ENCODE measurements at places on chromosomes 7 and 10.

DNA sequence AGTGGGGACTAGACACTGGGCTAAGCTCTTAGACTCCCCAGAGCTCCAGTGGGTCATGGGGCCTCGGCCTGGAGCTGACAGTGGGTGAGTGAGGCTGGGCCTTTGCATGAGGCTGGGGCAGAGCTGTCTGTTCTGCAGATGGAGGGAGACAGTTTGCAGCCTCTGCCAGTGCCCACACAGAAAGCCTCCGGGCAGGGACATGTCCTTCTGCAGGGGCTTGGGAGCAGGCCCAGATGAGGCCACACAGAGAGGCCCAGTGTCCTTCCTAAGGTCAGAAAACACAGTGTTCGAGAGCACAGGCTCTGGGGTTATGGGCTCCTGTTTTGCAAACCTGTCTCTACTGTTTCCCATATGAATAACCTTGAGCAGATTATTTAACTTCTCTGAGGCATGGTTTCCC lies 25.1 kb upstream of the HK1 start:
- DNase-seq, result no peak

DNA sequence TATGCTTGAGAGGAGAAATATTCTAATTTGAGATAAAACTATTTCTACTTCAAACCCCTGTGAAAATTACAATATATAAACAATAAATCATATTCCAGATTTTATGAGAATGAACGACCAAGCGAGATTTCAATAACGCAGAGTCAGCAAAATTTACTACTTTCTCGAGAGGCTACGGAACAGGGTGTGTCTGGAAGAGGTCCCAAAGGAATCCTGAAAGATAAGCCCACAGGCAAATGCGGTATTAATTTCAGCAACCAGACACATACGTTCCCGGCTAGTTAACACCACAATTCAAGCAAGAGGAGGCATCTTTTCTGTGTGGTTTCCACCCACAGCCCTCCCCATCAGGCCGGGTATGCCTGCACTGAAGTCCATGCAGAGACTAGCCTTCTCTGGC lies 26.4 kb downstream of the BEND7 start:
- DNase-seq, result no peak

- DNase-seq, result no peak
These were observed 255.0 kb downstream of the BMPER start for GRCh38 chr7:34160261-34160752.

GRCh38 chr10:10417671-10418070 lies 600.0 kb upstream of the CELF2 start:
- no peak for DNase-seq

DNA sequence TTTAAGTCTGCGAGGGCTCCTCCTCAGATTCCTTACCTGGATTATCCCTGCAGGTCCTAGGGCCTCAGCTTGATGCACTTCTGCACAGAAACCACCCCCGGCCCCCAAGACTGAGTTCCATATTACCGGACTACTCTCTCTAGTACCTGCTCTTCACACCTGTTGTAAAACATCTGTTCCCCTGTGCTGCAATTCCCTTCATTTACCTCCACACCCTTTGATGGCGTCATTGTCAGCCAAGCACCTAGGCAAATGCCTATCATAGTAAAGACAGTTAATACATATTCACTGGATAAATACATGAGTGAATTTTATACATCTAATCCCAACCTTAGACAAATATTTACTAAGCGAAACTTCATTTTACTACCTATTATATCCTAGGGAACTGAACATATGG lies 275.5 kb downstream of the PLXDC2 start:
- no peak for DNase-seq

DNA sequence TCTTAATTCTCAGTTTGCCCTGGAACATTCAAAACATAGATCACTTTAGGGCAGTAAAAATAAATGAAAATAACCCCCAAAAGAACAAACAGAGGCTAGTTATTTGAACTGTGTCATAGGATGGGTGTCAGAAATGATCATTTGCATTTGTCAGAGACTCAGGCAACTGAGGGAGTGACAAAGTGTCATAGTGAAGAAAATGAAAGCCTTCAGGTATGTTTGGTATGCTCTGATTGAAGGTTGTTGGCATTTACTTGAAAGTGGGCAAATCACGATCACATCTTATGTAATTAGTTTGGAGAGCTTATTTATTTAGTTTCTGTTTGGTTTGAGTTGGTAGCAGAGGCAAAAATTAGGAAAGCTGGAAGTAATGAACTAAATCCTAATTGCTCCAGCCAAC lies 880.9 kb downstream of the ANKRD7 start:
- no peak for DNase-seq

DNA sequence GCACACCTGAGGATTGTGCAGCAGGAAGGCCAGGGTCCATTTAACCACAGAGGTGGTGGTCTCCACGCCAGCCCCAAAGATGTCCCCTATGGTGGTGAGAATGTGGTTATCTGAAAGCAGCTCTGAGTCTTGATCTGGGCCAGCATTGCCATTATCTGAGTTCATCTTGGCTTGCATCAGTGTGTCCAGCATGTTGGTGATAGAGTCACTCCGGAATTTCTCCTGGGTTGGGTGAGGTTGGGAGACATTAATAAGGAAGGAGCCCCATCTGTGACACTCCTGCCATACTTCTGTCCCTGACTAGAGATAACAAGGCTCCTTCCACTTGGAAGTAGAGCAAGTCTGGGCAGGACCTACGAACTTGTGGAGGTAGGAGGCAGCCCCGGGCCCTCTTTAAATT lies 4.2 kb downstream of the CYP17A1 start:
- no peak for DNase-seq

DNA sequence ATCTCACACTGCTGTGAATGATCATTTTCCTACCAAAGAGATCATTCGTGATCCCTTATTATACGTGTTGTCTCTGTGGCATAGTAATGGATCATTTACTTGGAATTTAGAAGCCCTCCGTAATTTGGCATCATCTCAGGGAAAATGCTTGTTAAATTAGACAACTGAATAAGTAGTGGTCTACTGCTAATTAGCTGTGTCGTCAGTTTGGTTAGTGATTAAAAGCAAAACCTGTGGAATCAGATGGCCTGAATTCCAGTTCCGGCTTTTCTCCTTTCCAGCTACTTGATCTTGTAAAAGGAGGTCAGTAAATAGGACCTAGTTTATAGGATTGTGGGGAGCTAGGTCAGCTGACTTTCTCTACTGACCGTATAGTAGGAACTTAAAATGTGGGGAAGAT lies 65.6 kb downstream of the RBM33 start:
- DNase-seq, result no peak

DNA sequence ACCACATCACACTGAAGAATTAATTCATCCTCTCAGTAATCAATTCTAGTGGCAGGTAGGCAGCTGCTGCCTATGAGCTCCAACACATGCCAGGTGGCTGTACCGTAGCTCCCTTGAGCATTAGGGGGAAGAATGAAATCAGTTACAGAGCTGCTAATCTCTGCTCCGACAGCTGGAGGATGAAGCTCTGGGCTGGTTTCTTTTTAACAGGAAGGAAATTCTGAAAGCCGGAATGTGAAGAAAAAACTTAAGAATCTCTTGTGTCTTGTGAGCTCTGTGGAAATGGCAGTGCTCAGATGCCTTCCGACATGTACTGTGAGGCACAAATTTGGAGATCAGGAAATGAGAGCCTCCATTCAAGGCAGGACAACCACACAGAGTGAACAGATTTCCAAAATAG lies 2.8 kb upstream of the AHCYL2 start:
- DNase-seq, result no peak

- DNase-seq, result no peak
These were observed 19.9 kb downstream of the SYPL1 start for GRCh38 chr7:106092204-106092603.

DNA sequence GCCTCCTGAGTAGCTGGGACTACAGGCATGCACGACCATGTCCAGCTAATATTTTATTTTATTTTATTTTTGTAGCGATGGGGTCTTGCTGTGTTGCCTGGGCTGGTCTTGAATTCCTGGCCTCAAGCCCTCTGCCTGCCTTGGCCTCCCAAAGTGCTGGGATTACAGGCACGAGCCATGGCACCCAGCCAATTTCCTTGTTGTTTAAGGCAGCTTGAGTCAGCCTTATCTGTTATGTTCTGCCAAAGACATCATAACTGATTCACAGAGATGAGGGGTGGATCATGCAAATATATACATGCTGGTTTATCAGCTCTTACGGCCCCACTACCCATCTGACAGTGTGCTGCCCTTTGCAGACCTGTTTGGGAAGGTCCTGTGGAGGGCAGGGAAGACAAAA lies 826.7 kb downstream of the TYW1 start:
- DNase-seq, result no peak

GRCh38 chr7:139886206-139886605 lies 57.1 kb downstream of the TBXAS1 start:
- DNase-seq, result no peak

DNA sequence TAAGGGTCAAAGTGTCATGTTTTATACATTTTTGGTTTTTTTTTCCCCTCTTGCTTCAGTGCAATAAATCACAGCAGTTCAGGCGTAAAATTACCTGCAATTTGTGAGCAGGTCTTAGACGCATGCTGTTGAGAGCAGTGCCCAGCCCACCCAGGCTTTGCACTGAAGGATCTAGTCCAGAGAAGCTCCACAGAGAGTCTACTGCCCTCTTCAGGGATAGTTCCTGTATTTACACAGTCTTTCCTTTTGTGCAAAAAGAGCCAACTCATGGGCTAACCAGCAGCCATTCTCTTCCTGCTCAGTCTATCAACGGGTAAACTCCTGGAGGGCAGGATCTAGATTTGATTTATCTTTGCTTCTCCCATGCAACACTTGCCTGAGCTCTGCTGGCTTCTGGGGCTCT lies 82.2 kb upstream of the NAMPT start:
- no peak for DNase-seq

GRCh38 chr7:129470411-129470810 lies 31.9 kb upstream of the SMKR1 start:
- DNase-seq, result no peak

- no peak for DNase-seq
These were observed 240.7 kb downstream of the PARD3 start for GRCh38 chr10:34574353-34574934.

DNA sequence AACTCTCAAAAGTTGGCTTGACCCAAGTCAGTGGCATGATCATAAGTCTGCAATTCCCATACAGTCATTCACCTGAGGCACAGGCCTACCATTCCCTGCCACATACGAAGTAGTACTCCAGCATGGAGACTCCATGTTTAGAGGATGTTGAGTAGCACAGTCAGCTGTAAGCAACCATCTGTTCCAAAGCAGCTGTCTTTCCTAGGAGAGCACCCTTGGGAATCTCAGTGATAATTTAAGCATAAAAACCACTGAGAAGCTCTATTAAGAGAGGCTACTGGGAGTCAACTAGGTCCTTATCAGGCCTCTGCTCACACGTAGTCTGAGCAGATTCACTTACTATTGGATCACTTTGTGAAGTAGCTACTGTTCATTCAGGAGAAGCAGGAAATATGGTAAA lies 61.6 kb upstream of the UNC5B start:
- no peak for DNase-seq

DNA sequence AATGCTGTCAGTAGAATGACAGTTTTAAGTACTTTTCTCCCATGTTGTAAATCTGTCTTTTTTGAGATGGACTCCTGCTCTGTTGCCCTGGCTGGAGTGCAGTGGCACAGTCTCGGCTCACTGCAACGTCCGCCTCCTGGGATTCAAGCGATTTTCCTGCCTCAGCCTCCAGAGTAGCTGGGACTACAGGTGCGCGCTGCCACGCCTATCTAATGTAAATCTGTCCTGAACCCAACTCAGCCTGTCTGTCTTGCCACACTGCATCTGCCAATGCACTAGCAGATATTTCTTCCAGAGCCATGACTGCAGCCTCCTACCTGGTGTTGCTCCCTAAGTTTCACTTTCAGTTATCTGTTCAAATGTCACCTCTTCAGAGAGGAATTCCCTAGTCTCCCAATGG lies 264.1 kb downstream of the PHF14 start:
- DNase-seq, result no peak

DNA sequence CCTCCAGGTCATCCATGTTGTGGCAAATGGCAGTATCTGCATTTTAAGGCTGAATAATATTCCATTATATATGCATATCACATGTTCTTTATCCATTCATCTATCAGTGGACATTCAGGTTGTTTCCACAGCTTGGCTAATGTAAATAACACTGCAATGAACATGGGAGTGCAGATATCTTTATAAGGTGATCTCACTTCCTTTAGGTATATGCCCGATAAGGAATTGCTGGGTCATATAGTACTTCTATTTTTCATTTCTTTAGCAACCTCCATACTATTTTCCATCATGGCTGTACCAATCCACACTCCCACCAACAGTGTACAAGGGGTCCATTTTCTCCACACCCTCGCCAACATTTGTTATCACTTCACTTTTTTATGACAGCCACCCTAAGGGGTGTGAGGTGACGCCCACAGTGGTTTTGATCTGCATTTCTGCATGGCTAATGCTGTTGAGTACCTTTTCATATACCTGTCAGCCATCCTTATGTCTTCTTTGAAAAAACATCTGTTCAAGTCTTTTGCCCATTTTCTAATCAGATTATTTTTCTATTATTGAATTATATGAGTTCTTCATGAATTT lies 18.9 kb downstream of the ABI1 start:
- no peak for DNase-seq

DNA sequence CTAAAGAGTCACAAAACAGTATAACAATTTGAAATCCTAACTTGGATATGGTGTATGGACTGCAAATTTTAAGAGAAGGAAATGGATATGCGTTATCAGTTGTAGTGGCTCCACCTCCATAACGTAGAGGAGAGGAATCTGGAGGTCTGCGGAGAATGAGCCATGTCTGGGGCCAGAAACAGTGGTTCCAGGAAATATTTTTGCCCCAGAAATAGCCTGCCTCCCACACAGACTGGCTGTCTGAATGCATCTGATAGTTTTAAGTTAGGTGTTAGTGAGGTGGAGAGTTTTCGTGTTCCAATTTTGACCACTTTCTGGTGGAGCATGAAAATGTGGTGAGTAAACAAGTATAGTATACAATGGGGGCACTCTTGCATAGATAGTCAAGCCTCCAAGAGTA lies 1.6 kb downstream of the PHTF2 start:
- DNase-seq, result no peak

DNA sequence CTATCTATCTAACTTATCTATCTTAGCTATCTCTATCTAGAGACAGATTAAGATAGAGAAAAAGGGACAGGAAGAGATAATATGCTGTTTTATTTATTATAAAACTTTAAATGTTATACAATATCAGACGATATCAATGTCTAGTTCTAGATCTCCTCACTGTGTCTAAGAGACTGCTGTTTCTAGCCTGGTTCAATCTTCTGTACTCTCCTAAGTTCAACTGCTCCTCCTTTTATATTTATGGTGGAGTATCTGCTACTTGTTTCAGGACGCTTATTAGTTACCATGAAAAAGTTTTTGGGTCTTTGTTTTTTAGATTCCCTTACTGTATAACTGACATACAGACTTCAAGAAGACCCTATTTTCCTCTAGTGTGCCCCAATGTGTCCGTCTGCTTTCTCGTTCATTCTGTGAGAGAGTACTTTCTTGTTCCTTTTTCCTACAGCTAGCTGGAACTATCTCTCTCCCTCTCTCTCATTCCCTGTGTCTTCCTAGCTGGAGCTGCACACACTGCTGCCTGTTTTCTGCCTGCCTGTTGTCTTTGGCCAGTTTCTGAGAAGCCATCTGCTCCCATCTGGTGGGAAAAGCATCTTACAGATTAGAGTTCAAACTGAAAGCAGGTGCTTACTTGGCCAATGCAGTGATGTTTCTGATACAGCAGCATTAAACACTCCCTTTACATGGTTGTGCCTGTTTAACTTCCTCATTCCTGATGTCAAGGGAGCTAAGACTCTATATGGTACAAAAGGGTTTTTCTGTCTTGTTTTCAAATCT lies 49.4 kb upstream of the ARL4A start:
- no peak for DNase-seq
